ENCODE measurements at places on chromosomes 2 and 18.

GRCh38 chr2:42900289-42900891, 108.0 kb upstream of the HAAO start:
- no peak for DNase-seq

DNA sequence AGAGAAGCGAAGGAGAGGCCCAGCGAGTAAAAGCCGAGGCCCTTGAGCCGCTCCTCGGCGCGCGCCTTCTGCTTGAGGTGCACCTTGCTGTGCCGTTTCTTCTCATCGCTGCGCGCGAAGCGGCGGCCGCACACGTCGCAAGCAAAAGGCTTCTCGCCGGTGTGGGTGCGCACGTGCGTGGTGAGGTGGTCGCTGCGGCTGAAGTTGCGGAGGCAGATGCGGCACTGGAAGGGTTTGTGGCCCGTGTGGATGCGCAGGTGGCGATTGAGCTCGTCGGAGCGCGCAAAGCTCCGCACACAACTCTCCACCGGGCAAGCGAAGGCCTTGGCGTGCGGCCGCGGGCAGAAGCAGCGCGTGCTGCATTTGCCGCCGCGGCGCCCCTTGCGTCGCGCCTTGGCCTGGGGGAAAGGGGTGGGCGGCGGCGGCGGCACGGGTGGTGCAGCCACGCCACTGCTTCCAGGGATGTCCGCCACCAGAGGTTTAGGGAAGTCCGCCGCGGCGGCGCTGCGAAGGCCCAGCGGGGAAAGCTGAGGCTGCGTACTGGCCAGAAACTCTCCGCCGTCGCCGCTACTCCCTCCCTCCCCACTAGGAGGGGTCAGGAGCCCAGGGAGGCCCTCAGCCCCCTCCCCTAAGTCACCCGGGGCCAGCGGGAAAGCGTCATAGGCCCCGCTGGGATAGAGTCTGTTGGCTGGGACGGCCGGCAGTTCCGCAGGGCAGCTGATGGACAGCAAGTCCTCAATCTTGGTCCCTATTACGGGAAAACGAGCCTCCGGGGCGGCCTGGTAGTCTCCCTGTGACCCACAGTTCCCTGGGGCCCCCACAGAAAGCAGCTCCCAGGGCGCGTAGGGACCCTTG, 1.7 kb downstream of the EGR4 start:
- no peak for DNase-seq

DNA sequence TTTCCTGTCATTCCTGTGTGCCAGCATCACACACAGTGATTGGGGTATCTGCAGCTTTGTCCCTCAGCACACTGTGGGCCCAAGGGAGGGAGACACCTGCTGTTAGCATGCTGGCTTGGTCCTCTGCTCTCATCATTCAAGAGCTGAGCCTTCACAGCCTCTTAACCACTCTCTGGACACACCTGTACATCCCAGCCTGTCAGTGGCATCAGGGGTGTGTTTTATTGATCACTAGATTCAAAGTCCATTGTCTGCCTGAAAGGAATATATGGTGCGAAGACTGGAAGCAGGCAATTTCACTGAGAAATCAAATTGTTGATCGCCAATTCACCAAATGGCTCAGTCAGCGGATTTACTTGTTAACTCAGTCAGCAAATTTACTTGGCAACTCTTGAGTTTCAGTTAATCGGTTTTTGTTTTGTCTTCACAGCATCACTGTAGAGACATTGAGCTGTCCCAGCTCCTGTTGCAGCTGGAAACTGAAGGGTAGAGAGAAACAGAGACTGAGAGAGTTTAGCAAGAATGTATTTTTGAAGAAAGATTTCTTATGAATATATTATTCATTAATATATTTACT, 56.3 kb upstream of the TMEM200C start:
- no peak for DNase-seq

DNA sequence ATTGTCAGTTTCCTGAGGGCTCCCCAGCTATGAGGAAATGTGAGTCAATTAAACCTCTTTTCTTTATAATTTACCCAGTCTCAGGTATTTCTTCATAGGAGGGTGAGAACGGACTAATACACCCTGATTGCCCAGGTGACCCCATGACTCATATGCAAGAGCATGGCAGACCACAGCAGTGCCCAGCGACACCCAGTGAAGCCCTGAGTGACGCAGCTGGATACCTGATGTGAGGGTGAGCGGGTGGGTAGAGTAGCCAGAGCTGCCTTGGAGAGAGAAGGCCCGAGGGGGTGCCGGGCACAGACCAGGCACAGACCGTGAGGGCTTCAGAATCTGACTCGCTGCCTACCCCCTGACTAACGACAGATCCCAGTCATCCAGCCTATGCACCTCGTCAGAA, 15.4 kb downstream of the ALPG start:
- DNase-seq, result no peak

- no peak for DNase-seq
Measured at GRCh38 chr18:29062921-29063320, 886.0 kb upstream of the CDH2 start.

DNA sequence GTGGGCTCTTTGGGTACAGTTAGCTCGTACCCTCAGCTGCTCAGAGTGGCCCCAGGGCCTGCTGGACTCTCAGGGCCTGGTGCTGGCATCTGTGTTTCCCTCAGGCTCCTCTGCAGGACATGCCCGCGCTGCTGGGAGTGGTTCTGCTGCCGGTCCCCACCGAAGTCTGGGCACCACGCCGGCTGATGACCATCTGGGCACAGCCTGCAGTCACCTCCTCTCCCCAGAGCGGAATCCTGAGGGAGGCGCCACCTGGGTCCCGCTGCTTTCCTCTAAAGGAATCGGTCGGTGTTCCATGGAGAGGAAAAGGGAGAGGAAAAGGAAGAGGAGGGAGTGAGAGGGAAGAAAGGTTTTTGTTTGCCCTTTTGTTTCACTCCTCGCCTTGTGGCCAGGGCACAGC, 43.6 kb downstream of the MC2R start:
- DNase-seq, result no peak

GRCh38 chr2:136386046-136386445, 268.1 kb upstream of the CXCR4 start:
- DNase-seq, result no peak

GRCh38 chr18:58545338-58546296, 83.3 kb downstream of the ALPK2 start:
- DNase-seq, result no peak

DNA sequence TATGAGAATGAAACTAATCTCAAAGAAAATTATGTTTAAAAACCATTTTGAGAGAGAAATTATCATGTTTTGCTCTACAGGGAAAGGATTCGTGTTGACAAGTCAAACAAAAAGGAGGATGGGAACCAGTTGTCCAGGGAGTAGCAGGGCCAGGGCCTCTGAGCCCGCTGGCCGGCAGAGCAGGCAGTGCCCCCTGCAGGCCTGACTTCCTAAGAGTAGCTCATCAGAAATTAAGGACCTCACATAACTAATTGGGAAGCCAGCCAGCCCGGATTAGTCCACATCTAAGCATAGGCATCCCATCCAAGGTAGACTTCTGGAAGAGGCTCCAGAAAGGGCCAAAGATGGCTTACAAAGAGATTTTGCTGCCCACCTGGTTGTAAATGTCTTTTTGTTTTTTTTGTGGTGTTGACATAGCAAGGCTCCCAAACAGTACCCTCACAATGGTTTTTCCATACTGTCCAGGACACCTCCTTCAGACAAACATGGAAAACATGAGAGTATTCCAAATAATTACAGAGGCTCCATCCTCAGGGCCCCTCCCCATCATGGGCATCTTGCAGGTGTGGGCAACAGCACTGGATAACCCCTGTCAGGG, 241.2 kb upstream of the TANK start:
- no peak for DNase-seq

DNA sequence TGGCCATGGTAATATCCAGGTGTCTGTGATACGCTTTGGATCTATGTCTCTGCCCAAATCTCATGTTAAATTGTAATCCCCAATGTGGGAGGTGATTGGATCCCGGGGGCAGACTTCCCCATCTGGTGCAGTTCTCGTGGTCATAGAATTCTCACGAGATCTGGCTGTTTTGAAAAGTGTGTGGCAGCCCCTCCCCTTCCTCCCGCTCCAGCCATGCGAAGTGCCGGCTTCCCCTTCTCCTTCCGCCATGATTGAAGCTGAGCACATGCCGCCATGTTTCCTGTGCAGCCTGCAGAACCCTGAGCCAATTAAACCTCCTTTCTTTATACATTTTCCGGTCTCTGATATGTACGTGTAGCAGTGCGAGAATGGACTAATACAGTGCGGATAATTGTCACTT, 42.5 kb downstream of the GPC1 start:
- no peak for DNase-seq

GRCh38 chr2:219887870-219888269, 260.4 kb downstream of the SLC4A3 start:
- no peak for DNase-seq

- DNase-seq, result no peak
Measured at GRCh38 chr2:229930656-229931055, 8.4 kb downstream of the FBXO36 start.

DNA sequence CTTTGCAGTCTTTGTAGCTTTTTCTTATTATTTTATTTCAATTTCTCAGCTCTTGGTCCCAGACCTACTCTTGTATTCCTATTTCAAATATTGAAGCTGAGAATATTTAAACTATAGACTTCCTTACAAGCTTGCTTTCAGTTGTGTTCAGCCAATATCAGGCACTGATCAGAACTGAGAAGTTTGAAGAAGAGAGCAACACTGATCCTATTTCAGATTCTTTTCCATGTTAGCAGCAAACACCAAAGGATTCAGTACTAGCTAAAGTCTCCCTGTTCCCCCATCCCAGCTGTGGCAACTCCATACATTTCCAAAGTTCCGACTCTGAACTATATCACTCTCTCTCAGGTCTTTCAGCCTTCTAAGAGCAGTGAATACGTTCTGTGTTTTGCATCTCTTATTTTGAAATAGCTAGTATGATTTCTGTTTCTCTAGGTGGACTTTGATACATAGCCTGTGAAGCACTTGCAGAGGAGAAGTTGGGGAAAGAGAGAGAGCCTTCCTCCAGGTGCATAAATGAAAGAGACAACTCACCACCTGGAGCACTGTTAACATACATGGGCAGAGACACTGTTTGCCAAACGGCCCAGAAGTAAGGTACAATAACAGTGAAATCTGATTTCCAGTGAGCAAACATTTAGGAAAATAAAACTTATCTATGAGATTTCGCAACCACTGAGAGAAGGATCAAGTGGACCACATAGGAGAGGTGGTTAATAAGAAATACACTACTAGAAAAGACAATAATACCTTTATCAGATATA, 135.0 kb upstream of the ZNF804A start:
- DNase-seq, result no peak

- DNase-seq, result no peak
Measured at GRCh38 chr2:38442643-38443541, 65.8 kb upstream of the ATL2 start.

DNA sequence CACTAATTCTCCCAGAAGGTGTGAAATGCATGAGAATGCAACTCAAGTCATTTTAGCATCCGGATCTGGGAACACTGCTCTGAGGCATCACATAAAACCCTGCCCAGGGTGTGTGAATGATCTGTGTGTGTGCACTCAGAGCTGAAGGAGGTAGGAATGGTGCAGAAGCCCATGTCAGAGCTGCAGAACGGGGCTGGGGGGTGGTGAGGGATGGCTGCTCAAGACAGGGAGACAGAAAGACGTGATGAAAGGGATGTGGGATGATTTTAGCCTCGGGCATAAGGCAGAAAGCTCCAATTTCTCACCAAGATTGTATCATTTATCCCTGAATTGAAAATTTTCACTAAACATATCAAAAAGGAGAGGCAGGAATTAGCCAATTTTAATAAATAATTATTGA, 369.1 kb downstream of the EIPR1 start:
- DNase-seq, result no peak

GRCh38 chr18:5914951-5915350, 19.6 kb upstream of the TMEM200C start:
- DNase-seq, result no peak

- DNase-seq, result no peak
Measured at GRCh38 chr2:128644718-128645256, 326.1 kb upstream of the HS6ST1 start.

DNA sequence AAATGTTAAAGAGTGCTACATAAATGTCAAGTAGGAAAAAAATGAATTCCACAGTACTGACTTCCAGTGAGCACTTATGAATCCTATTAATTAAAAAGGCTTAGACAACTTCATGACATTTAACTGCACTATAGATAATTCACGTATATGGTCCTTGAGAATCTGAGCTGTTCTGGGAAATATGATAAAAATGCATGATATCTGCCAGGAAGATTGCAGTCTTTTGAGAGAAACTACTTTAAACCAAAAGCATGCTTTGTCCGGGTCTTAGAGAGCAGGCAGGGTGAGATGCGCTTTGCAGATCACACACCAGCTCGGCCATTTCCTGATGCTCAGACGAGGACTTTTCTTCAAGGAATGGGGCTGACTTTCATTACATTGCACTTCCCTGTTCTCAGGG, 42.6 kb downstream of the CMPK2 start:
- no peak for DNase-seq

GRCh38 chr2:181308766-181309515, 148.2 kb upstream of the ITGA4 start:
- no peak for DNase-seq

GRCh38 chr2:74764429-74765272, 69.3 kb upstream of the HK2 start:
- DNase-seq, result no peak

DNA sequence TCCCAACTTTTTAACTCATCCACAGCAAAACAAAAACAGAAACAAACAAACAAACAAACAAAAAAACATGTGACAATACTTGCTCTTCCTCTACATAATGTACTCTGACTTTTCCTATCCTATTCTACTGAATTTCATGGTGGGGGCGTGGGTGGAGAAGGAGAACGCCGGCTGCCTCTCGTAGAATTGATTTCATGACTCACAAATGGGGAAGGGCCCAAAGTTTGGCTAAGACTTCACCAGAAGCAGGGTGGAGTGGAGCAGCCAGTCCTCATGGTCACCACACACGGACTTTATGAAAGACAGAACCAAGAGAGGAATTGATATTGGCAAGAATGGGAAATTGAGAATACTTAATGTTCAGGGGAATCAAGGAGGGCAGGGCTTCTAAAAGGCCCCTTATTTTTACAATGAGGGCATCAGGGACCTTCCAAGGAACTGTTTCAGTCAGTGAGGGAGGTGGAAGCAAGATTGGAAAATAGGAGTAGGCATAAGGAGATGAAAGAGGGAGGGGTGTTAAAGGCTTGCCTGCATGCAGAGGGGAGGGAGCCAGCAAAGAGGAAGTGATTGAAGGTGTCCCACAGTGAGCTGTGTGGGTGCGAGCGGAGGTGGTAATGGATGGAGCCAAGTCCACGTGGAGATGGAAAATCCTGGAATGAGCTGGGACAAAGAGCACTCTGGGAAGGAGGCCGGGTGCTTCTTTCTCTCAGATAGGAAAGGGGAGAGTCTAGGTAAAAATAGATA, 27.9 kb downstream of the MARCHF4 start:
- no peak for DNase-seq

- no peak for DNase-seq
Measured at GRCh38 chr2:73931531-73932500, 5.1 kb downstream of the DGUOK start.

GRCh38 chr2:235762832-235763598, 269.2 kb downstream of the AGAP1 start:
- no peak for DNase-seq
